ENCODE measurements at places on chromosomes 3 and 15. TPM values are rescaled to one million over a fixed set of nuclear protein-coding genes. Genes with fewer than 3 reads are reported as not detected.

- no peak for DNase-seq
These were observed 928.2 kb downstream of the EPHA3 start for GRCh38 chr3:90035643-90036042.

- DNase-seq, result no peak
These were observed 63.6 kb upstream of the MEF2A start for GRCh38 chr15:99502182-99502581.

- no peak for DNase-seq
These were observed 2.0 kb downstream of the PPM1M start for GRCh38 chr3:52247409-52248164.

GRCh38 chr3:112128843-112129727 lies 4.0 kb downstream of the GCSAM start:
- no peak for DNase-seq

Gene ITIH3
- total RNA-seq, result not detected

Gene ERICH6
- total RNA-seq, result 0.40 TPM

Gene TMEM207
- total RNA-seq, result not detected

All from neural crest cell (in vitro differentiated cells).